Stimulated activated CD4-positive, alpha-beta T cell treated with anti-CD3 and anti-CD28 coated beads, Interleukin-4, amount 100 ng/mL, for 4 hours (primary cell): ENCODE measurements at places on chromosomes 6 and 20.

GRCh38 chr6:131741688-131742393 is 31.0 kb upstream of the CTAGE9 start:
- DNase-seq = no peak

GRCh38 chr6:166662690-166663089 is 35.6 kb upstream of the RPS6KA2 start:
- no peak for DNase-seq

- DNase-seq = no peak
These were observed 717.5 kb downstream of the PTPRT start for GRCh38 chr20:42472198-42472597.

- no peak for DNase-seq
These were observed 51.0 kb downstream of the OR2B6 start for GRCh38 chr6:28008053-28008452.

- DNase-seq = no peak
These were observed 10.7 kb downstream of the MANEA start for GRCh38 chr6:95587989-95588388.

DNA sequence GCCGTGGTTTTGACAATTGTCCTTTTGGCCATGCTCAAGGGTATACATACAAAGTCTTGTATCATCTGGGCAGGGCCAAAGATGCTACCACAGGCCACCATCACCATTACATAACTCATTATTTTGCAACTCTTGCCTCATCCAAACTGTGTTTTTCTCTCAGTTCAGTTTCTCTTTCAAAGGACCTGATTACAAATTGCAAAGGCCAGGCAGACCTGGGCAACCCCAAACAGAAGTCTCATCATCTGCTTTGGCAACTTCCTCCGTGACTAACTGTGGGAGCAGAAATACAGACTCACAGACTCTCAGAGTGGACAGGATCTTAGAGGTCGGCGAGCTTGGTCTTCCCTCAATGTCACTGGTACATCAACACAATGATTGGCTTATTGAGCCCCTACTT is 117.8 kb upstream of the NEDD9 start:
- DNase-seq = no peak

DNA sequence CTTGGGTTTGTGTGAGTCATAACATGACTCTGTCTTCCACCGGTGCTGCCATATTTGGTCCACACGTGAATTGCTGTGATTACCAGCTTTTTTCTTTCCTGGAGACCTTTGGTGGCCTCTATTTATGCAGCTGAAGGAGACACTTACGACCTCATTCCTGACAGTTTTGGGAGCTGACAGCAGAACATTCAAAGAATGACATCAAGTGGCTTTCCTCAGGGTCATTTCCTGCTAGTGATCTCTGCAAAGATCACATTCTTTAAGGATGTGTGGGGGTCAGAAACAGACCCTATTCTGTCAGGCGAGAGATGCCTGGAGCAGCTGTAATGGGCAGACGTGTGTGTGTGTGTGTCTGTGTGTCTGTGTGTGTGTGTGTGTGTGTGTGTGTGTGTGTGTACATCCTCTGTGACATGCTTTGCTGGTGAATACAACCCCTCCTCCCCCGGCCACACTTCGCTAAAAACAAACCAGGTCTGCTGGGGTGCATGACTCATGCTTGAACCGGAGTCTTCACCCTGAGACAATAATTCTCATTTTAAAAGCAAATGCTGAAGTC is 115.6 kb downstream of the TMEM170B start:
- peak; percentile 6 for DNase-seq

- DNase-seq = no peak
These were observed 22.7 kb upstream of the TMEM181 start for GRCh38 chr6:158536891-158537798.

- DNase-seq = no peak
These were observed 28.4 kb downstream of the IL20RA start for GRCh38 chr6:137016356-137016755.

DNA sequence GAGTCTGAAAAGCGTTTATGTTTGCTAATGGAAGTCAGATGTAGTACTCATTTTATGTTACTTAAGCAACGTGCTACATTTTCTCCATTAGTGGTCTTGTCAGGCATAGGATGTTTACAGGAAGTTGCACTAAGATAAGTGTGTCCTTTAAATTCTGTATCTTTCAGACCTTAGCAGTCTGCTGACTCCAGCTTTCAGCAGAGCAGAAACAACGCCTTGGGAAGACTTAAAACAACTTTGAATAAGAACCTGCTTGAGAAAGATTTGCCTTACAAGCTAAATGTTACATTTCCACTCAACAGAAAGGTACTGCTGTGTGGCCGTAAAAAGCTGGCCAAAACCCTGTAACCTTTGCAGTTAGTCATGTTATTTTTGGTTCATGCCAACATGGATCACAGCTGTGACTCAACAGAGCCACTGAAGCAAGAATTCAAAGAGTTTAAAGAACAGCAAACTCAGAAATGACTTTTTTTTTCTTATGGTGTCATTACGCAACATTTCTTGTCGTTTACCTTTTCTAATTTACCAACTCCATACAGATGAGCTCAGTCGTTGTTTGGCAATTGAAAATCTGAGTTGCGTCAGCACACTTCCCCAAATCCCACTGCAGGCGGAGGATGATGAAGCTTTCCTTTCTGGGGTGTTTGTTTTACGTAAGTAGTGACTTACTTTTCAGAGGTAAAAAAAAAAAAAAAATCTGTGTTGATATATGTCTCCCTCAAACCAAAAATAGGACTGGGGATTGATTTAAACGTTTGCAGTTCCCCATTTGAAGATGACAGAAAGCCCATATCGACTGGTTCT is 27.9 kb upstream of the BMP6 start:
- no peak for DNase-seq

- no peak for DNase-seq
These were observed 432.5 kb downstream of the CD109 start for GRCh38 chr6:74128536-74128935.

DNA sequence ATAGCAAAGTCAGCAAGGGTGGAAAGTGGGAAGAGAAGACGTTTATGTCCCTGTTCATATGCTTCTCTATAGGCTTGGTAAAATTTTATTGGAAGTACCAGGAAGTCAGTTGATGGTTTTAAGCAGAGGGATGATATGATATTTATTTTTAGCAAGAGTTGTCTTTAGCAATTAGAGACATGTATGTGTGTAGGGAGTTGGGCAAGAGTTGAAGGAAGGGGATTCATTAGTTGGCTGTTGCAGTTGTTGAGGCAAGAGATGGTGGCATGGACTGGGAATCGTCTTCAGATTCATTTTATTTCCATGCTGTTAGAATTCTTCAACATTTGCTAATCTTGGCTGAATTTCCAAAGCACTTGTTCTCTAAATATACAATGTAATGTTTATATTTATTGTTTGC is 85.6 kb downstream of the QKI start:
- DNase-seq = no peak

DNA sequence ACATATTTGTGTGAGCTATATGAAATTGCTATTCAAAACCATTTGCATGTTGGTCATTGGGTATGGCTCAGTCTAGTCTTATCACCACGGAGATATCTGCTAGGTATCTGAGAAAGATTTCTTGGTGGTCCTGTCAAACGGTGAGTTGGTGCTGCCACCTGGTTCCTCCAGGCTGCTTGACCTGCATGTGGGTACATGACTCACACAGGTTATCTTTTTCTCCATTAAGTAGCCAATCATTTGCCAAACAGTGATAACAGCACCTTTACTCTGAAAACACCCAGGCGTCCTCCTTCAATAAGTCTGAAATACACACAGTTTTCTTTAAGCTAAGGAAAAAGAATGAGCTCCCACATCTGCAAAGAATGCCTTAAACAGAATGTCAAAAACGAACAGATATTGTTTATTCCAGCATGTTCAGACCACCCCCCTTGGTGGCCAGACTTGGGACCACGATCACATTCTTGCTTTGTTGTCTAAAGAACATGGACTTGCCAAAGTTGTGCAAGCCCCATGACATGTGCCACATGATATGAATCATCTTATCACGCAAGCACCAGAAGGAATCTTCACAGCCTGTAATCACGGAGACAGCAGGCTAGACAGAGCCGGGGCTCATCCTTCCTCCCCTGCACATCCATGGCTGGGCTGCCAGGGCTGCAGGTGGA is 200.7 kb upstream of the THBS2 start:
- DNase-seq = no peak

GRCh38 chr20:59148701-59149493 is 14.7 kb upstream of the ZNF831 start:
- DNase-seq = no peak

DNA sequence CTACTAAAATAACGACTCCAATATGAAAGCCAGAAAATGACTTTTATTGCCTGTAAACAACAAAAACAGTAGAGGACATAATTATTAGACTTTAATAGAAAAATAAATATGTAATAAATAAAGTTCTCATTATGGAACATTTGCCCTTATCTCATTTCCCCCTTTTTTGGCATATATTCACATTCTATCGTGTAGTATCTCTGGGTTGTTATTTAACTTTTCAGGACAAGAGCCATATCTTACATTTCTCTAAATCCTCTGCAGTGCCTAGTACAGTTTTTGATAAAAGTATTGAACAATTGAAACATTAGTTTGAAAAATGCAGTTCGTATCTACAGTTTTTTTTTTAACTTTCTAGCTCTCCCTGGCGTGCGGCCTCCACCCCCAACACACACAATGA is 442.0 kb upstream of the SOX4 start:
- no peak for DNase-seq

DNA sequence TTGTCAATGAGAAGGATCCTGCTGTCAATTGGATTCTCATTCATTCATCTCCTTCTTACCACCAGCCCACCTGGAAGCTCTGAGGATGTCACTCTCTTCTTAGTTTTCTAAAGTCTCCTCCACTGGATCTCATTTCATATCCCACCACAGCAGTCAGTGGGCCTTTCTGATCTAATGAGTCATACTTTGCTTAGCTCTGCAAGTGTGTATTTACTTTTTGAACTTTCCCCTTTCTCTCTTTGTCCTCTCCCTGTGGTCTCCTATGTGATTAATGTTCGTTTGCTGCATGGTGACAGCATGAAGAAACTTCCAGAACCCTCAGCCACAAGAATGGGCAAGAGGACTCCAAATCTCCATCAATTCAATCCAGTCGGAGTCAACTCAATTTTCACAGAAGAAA is 63.6 kb upstream of the SYNDIG1 start:
- DNase-seq = no peak

GRCh38 chr20:34540596-34541263 is 17.8 kb upstream of the MAP1LC3A start:
- no peak for DNase-seq

DNA sequence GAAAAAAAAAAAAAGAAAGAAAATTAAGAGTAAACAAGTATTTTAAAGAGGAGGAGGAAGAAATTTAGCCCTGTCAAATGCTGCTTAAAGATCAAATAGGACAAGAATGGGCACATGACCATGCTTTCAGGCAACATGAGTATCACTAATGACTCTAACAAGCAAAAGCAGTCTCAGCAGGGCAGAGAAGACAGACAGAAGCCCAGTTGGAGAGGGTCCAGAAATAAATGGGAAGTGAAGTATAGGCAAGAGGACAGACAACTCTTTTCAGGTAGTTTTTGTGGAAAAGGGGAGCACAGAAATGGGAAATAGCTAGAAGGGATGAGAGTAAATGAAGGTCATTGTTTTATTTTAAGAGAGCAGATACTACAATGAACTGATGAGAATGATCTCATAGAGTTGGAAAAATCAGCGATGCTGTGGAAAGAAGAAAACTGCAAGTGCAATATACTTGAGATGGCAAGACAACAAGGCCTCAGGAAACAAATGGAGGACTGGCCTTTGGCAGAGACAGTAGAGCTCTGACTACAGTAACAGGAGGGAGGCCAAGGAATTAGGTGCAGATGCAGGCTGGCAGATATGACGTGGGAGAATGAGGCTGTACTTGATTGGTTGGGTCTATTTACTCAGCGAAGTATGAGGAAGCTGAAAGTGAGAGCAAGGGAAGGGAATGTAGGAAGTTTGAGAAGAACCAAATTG is 40.3 kb downstream of the KIF6 start:
- no peak for DNase-seq
